ENCODE measurements at places on chromosomes 12 and 14. TPM values are rescaled to one million over a fixed set of nuclear protein-coding genes. Genes with fewer than 3 reads are reported as not detected.

Gene GUCY2C
- polyA plus RNA-seq: not detected

Gene CAPZA3
- polyA plus RNA-seq: not detected

Gene ESRRB
- not detected for polyA plus RNA-seq

Gene SPTLC2
- polyA plus RNA-seq: 22.1 TPM

Gene NCOR2
- polyA plus RNA-seq: 2.4 TPM

Gene TCL1B
- polyA plus RNA-seq: 15.0 TPM

Gene MANSC4
- polyA plus RNA-seq: not detected

Gene WASHC4
- polyA plus RNA-seq: 131 TPM

Gene KLC1
- polyA plus RNA-seq: 25.9 TPM

Gene SLC6A12
- not detected for polyA plus RNA-seq

Gene UNG
- 24.6 TPM for polyA plus RNA-seq

Gene PKP2
- not detected for polyA plus RNA-seq

Gene WBP11
- polyA plus RNA-seq: 50.9 TPM

Gene SLC35F4
- not detected for polyA plus RNA-seq

Gene KRT79
- not detected for polyA plus RNA-seq

Gene KRT1
- polyA plus RNA-seq: not detected

Gene BEST3
- polyA plus RNA-seq: not detected

Gene KRT71
- not detected for polyA plus RNA-seq

Gene RNU6-7
- not detected for polyA plus RNA-seq

Gene CMKLR1
- polyA plus RNA-seq: not detected
